Mammary microvascular endothelial cell (primary cell): ENCODE measurements at places on chromosomes 11 and 22. TPM values are rescaled to one million over a fixed set of nuclear protein-coding genes. Genes with fewer than 3 reads are reported as not detected.

BTBD18 gene
- not detected in 2 replicates for total RNA-seq

OR52I1 gene
- not detected in 2 replicates for total RNA-seq

CCDC85B gene
- total RNA-seq: 258 and 273 TPM in 2 replicates

LZTR1 gene
- 31.0 and 32.6 TPM in 2 replicates for total RNA-seq

HEPHL1 gene
- total RNA-seq: not detected in 2 replicates

BACE1-AS gene
- total RNA-seq: 0.89 and 2.1 TPM in 2 replicates

SMCO4 gene
- 23.0 and 39.5 TPM in 2 replicates for total RNA-seq

UCP2 gene
- 4.1 and 11.4 TPM in 2 replicates for total RNA-seq

IGLL1 gene
- total RNA-seq: not detected in 2 replicates

OVOL1 gene
- not detected in 2 replicates for total RNA-seq

RFPL1 gene
- total RNA-seq: not detected in 2 replicates

SLC5A4 gene
- 0.20 and 1.1 TPM in 2 replicates for total RNA-seq

TBX10 gene
- not detected in 2 replicates for total RNA-seq

NDUFS3 gene
- total RNA-seq: 89.7 and 95.1 TPM in 2 replicates

LRRC32 gene
- 129 and 139 TPM in 2 replicates for total RNA-seq

TBCEL gene
- 12.3 and 14.3 TPM in 2 replicates for total RNA-seq

SLC37A2 gene
- total RNA-seq: 2.9 and 3.7 TPM in 2 replicates

SCN4B gene
- not detected in 2 replicates for total RNA-seq

C11orf98 gene
- total RNA-seq: 72.4 TPM in 2 replicates

PHF21B gene
- not detected in 2 replicates for total RNA-seq

OR5F1 gene
- not detected in 2 replicates for total RNA-seq

NXF1 gene
- total RNA-seq: 36.0 and 45.9 TPM in 2 replicates

MS4A2 gene
- total RNA-seq: not detected in 2 replicates

CD3D gene
- not detected in 2 replicates for total RNA-seq

EPS8L2 gene
- 6.7 and 7.3 TPM in 2 replicates for total RNA-seq

MRGPRE gene
- not detected in 2 replicates for total RNA-seq

OR8D1 gene
- total RNA-seq: not detected in 2 replicates

SHISAL1 gene
- total RNA-seq: 0.05 TPM in 1 of 2 replicates, not detected in the other

LRRN4CL gene
- total RNA-seq: 0.05 TPM in 1 of 2 replicates, not detected in the other
